Fibroblast of skin of abdomen (primary cell): ENCODE measurements at places on chromosomes 13 and 19.

GRCh38 chr13:94209117-94209516, 270.4 kb downstream of the DCT start:
- no peak for DNase-seq

DNA sequence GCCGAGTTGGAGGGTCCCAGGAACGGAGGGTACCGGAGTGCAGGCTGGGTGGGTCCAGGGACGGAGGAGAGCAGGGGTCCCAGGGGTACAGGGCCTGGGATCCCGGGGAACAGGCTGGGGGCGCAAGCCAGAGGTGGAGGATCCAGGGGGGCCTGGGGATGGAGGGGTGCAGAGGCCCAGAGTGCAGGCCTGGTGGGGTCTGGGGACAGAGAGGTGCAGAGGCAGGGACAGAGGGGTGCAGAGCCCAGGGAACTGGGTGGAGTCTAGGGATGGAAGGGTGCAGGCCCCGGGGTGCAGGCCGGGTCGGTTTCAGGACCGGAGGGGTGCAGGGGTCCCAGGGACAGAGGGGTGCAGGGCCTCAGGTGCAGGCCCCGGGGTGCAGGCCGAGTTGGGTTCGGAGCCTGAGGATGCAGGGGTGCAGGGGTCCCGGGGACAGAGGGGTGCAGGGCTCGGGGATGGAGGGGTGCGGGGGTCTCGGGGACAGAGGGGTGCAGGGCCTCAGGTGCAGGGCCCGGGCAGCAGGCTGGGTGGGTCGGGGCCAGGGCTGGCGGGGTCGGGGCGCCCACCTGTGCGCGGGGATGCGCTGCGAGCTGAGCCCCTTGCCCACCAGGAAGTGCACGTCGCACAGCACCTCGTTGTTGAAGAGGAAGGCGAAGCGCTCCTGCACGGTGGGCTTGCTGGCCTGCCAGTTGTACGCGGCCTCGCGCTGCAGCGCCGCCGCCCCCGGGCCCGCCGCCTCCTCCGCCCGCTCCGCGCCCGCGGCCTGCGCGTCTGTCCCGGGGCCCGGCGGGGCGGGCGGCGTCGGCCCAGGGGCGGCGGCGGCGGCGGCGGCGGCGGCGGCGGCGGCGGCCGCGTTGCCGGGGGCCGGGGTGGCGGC, 545 bp downstream of the BTBD2 start:
- DNase-seq: no peak

DNA sequence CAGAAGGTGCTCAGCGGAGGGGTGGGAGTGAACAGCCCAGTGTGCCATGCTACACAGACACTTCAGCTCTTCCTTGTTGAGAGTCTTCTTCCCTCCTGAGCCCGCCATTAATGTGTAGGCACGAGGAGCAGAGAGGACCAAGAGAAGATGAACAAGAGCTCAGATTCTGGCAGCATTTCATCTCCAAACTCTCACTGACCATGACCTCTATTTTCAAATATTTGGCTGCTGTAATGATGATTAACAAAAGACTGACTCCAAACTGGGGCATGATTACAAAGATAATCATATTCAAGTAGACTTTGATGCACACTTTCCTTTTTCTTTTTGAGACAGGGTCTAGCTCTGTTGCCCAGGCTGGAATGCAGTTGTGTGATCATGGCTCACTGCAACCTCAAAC, 236.5 kb downstream of the DCLK1 start:
- no peak for DNase-seq

DNA sequence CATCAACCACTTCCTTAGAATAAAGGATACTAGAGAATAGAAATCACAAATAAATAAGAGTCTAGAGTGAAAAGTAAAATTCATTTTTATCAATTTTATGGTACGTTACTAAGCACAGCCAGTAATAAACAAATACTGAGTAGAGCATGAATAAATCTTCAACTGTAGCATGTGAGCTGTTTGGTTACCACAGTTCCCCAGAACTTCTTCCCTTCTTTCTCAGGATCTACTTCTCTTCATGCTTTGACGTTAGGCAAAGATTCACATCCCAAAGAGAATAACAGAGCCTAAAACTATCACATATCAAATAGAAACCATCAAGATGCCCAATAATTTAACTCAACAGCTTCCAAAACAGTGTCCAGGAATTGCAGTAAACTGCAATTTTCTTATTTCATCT, 7.4 kb downstream of the RUBCNL start:
- no peak for DNase-seq
